ENCODE measurements at places on chromosomes 13 and 19.

DNA sequence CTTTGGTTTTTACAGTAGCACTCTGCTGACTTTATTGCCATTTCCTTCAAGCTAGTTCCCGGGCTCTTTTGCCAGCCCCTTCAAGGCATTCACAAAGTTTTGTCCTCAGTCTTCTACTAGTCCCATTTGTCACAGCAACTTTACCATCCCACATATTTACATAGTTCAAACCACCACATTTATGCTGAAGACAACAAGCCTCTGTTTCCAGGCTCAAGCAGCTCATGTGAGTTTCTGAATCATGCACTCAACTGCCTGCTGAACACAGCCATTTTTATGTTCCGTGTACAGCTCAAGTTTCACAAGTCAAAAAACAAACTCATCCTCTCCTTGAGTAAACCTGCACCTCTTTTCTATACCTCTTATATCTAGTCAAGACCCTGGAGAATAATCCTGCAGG is 977.0 kb upstream of the SLC10A2 start:
- no peak for DNase-seq

- peak; percentile 9 for DNase-seq
Observed at GRCh38 chr19:20078581-20079031, 806 bp downstream of the ZNF90 start.

GRCh38 chr13:50123862-50124535 is 108.8 kb downstream of the KCNRG start:
- peak; percentile 92 for DNase-seq

DNA sequence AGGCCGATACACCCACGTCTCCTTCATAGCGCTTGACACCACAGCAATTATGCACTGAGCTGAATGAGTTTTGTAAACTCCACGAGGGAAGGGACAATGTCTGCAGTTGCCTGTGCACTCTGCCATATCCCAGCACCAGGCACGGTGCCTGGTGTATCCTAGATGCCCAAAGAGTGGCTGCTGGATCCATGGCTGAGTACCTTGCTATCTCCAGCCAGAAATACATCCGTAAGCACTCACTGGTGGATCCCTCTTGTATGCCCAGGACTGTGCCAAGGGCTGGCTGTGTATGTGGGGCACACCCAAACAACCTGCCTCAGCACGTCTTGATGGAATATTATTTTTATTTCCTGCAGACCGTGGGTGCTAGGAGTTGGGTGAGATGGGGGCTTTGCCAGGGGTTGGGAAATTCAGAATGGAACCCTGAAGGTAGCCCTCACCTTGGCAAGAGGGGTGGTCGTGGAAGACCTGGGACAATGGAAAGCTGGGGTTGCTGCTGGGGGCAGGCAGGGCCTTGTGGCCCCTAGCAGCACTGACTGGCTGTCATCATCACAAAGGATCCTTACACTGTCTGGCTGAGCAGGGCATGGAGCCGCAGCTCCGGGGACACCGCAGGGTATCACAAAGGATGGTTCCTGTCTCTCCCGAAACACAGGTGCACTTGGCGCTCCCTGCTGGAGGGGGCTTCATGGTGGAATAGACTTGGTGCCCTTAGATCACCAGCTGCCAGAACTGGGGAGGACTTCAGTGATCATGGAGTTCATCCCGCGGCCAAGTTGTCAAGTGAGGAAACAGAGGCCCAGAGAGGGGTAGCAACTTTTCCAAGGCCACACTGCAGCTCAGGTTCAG is 131.3 kb downstream of the URI1 start:
- no peak for DNase-seq

DNA sequence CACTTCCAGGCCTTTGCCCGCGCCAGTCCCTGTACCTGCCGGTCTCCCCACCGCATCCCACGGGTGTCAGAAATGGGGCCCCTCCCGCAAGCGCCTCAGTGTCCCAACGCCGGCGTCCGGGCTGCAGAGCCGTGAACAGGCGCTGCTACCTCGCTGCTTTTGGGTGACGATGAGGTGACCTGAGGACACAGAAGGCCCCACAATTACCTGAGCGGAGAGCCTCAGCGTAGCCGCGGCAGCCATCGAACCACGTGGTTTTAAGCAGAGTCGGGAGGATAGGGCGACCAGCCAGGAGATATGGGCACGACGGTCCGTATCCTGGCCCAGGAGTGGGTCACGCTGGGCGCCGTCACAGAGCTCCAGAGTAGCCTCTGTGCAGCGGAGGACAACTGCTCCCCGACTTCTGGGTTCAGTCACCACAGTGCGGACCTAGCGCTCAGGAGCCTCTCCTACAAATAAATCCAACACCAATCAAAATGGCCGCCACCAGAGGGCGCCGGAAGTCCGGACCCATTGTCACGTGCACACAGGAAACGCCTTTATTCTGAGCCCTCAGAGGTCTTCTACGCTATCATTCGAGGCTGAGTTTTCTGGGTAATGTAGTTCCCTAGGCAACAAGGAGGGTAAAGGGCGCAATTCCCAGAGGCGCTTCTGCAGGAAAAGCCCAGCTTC is at the start of gene ZNF814:
TSS of gene ZNF814 (minus strand) at position 478 of the 672 bp plus-strand sequence. CDS start at position 243, 235 bp downstream.
- peak; percentile 78 for DNase-seq

DNA sequence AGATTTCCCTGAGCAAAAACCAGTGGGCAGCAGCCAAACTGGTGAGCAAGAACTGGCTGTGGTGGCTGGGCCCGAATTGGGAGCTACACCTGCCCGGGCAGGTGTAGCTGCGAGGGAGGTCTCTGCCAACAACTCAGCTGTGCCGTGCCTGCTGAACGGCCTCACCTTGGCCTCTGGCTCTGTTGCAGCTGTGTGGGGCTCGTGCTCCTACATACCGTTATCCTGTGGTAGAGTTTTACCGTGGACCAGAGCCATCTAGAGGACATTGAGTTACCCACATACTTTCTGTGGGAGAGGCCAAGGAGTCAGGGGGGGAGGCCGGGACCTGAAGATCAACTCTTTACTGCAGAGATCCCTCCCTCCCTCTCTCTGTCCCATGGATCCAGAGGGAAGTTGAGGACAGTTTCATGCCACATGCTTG is 113.2 kb downstream of the TM9SF2 start:
- DNase-seq = no peak

GRCh38 chr19:33446330-33447293 is 73.1 kb downstream of the CEBPG start:
- no peak for DNase-seq

- DNase-seq = no peak
Observed at GRCh38 chr13:47678201-47678968, 322.7 kb downstream of the SUCLA2 start.

DNA sequence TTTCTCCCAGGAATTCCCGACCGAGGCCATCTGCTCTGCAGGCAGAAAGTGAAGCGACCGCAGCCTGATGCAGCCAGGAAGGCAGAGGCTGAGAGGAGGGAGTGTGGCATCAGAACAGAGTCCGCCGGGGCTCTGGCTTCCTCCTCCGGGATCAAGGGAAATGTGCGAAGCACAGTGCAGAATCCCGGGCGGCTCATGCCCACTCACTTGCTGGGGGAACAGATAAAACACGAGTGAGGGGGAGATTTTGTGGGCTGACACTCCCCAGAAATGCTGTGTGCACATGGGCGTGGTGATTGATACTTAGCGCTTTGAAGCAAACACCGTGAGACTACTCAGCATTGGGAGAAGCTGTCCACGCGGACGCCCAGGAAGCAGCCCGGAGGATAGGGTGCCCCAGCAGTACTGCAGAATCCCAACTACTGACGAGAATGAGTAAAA is 75.3 kb upstream of the POMP start:
- no peak for DNase-seq

- no peak for DNase-seq
Observed at GRCh38 chr19:45475537-45476291, 7.9 kb downstream of the FOSB start.

DNA sequence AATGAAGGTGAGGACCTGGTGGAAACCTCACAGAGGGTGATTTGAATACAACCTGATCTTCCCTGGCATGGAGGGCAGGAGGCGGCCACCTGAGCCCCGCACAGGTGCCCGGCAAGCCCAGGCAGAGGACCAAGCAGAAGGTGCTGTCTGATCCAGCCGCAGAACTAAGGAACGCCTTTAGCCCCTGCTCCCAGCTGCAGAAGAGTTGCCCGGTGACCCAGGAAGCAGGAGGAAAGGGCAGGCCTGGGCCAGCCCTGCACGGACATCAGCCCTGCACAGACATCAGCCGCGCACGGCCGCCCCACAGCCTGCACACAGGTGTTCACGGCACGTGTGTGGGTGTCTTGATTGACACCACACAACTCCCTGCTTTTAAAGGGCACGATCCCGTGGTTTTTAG is 43.1 kb downstream of the RASA3 start:
- DNase-seq = no peak

- DNase-seq = no peak
Observed at GRCh38 chr19:54481326-54481930, 8.3 kb upstream of the CDC42EP5 start.

DNA sequence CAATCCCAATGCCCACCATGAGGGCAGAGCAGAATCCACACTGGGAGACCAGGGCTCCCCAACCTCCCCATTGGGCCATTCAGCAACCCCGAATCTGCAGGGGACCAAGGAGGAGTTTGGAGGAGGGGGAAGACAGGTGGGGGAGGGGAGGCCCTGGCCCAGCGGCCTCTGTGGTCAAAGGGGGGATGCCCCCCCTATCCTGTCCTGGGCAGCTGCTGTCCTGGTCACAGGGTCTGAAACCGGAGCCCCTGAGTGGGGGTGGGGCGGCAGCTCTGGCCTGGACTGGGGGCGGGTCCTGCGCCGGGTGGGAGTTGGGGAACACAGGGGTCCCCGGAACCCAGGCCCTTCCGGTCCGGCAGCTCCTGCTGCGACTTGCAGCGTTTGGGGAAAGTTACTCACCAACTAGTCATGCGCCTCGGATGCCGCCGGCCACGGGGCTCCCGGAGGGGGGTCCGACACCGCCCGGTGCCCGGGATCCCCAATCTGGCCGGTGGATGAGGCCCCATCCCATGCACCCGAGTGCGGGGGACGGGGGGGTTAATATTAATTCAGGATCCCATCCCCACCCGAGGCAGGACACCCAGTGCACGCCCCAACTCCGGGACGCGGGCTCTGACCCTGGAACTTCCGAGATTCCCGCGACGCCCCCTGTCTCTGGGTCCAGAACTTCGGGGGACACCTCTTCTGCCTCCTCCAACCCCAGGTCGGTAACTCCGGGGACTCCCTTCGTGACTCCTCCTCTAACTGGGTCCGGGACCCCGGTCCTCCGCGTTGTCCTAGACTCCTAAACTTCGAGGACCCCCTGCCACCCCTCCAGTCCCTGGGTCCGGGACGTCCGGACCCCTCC is 872 bp downstream of the HOMER3 start:
- no peak for DNase-seq

- DNase-seq = no peak
Observed at GRCh38 chr13:91729859-91730258, 331.4 kb downstream of the GPC5 start.

GRCh38 chr19:23315286-23315685 is 65.1 kb upstream of the ZNF724 start:
- no peak for DNase-seq

DNA sequence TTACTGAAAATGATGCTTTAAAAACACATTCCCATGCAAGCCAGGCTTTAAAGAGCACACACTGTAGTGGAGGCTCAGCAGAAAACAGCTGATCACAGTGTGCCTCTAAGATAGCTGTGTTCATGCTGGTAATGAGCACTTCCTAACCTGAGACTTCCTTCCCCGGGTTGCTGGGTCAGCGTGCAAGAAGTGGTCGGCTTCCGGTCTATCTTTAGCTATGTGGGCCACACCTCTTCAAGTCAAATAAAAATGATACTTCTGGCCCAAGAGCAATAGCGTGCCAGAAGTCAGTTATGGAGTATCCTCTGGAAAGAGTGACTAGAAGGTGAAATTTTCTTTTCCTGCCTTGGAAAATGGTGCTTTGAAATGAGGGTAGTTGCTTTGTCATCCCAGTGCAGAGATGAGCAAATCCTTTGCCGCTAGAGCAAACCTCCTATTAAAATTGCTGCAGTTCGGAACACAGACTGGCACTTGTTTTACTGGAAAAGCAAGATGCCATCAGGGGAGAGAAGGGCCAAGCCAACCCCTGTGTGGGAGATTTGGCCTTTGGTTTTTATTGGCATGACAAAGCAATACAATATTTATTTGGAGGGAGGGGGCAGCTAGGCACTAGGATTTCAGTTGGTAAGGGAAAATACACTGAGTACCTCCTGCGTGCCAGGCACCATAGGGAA is 64.2 kb downstream of the ARHGAP35 start:
- DNase-seq = no peak

- peak; percentile 81 for DNase-seq
Observed at GRCh38 chr19:13839130-13839937, 37.6 kb upstream of the NANOS3 start.

DNA sequence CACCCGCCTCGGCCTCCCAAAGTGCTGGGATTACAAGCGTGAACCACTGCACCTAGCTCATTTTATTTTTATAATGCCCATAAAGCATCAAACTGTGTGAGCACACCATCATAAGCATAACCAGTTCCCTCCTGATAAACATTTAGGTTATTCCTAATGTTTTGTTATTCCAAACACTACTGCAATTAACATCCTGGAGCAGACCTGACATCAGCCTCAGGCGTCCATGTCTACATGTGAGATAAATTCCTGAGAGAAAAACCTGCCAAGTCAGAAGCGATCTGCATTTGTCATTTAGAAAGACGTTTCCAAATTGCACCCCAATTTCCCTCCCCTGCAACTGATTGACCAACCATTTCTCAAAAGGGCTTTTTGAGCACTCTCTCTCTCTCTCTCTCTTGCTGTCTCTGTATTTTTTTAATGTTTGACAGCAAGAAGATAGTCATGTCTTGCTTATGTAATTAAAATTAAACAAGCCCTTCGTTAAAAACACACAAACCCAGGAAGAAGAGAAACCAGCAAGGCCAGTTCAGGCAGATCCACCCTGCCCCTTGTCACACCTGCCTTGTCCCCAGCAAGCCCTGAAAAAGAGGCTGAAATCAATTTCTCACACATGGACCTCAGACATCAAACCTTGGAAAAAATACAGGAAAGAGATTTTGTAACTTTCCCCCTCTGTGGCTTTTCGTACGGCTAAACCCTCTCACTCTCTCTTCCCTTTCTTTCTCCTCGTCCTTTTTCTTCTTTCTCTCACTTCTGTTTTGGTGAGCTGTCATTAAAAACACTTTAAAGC is 9.9 kb downstream of the LYPD3 start:
- DNase-seq = no peak

- DNase-seq = no peak
Observed at GRCh38 chr19:7483720-7484201, 5.1 kb downstream of the PEX11G start.

GRCh38 chr13:34776390-34776981 is 165.6 kb upstream of the NBEA start:
- DNase-seq = no peak

GRCh38 chr19:40592170-40592569 is 9.0 kb upstream of the LTBP4 start:
- no peak for DNase-seq

DNA sequence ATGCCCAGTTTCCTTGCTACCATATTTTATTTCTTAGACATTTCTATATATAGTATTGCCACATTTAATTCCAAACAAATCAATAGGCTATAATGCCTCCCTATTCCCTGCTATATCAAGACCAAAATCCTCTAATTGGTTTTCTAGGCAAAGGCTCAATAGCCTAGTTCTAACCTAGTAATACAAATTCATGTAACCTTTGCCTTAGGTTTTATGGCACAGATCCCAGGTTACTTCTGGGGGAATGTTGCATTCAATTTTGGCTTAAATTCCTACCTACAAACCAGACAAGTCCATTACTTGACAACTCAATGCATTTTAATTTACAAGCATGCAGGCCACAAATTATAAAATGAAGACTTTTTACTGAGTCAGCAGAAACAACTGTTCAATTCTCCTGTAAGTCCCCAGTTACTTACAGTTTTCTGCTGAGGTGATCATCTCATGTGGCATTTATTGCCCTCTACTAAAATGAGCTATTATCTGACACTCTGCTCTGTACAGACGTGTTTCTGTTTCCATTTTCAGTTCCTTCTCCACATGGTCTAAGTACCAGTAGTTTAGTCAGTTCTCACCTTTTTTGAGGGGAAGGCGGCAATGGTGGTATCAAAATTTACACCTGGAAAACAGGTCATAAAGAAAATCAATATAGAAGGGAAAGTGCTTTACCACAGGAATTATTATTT is 11.7 kb downstream of the KCNRG start:
- DNase-seq = no peak

Measured in activated naive CD4-positive, alpha-beta T cell treated with anti-CD3 and anti-CD28 coated beads, Interleukin-2, amount 50 U/mL, for 72 hours (primary cell).